Fibroblast of upper back skin (primary cell): ENCODE measurements at places on chromosomes 1 and 21.

DNA sequence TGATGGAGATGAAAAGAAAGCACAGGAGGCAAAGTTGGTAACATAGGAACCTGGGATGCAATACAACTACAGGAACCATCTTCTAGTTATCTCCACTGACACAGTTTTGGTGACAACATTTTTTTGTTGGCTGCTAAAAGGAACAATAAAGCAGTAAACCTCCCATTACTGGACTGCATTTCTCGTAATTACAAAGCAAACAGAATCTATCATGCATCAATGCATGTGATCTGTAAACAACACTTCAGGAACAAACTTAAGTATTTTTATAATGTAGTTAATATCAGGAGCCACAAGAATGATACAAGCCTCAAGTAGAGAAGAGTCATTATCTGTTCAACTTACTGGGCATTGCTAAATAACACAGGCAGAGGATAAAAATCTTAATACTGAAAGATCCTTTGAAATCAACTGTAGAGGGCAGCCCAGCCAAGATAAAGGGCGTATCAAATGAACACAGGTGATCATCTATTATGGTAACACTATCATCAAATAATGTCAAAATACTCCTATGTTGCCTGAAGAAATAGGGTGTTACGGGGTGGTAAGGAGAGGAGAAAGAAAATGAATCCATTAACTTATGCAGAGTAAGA is 193.3 kb downstream of the EIF4G3 start:
- no peak for DNase-seq

DNA sequence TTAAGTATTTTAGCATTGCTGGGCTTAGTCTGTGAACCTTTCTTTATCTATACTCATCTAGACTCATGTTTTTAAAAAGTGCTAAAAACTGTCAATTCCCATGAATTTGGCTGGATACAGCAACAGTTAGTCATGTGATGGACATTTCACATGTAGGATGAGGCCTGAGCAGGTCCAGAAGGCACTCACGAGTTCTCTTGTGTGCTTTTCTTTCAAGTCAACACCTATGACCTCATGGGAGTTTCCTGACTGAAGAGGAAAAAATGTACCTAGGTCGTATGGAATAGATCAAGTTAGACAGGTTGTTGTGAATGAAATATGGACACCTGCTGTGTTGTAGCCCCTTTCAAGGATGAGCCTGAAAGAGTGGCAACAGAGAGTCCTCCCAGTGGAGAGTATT is 394.2 kb downstream of the DUSP10 start:
- no peak for DNase-seq

- DNase-seq: no peak
These were observed 184.4 kb upstream of the KCNK2 start for GRCh38 chr1:214898161-214898560.

GRCh38 chr1:66996018-66996682 is 57.8 kb downstream of the SLC35D1 start:
- DNase-seq: peak; percentile 71

GRCh38 chr21:28538987-28539622 is 453.6 kb downstream of the LTN1 start:
- DNase-seq: peak; percentile 92

DNA sequence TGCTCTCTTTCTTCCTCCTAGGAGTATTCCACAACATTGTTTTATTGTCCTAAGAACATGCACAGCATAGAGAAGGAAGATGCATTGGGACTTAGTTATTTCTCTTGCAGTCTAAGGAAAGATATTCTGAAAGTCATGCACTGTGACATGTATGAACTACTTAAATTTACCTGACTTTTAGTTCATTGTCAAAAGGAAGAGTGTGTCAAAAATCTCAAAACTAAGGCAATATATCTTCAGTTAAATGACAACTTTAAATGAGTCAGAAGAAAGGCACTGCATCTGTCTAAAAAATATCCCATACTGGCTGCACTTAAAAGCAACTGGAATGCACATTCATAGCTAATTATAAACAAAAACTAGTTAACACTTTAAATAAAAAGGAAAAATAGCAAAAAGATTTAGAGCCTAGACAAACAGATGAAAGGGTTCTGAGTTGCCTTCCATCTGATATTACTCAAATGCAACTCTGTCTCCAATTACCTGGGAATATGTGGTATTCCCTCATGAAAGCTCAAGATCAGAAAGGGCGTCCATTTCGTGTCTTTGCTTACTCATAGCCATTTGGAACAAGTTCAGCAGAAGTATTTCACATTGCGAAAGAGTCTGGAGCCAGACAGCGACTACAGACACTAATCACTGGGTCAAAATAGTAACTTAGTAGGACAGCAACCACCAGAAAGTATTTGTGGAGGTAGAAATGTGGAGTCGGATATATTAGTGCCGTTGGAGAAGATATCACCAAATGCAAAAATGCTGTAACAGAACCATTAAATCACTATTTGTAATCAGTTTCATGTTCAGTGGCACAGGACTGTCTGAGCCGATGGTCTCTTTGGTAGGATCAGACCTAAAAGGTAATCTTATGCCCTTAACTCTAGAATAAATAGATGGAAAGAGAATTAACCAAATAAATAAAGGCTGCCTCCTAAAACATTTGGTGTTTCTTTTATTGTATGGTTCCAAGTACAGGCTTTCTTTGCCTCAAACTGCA is 225.7 kb downstream of the GREM2 start:
- peak; percentile 98 for DNase-seq

- DNase-seq: peak; percentile 26
These were observed 236.2 kb upstream of the NRIP1 start for GRCh38 chr21:15301014-15301413.

DNA sequence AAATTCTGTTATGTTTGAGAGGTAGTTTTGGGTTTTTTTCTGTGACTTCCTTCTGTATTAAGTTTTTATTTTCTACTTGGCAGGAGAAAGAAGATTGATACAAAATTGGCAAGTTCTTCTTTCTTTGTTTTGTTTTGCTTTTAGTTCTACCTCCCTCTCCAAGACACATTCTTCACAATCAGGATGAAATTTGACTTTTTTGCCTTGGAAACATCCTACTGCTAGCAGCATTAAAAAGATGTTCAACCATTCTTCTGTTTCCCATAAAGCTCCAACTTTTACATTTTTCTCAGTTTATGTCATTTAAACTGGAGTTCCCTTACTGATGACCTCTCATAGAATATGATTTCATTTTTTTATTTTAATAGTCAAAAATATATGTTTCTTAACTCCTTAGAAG is 234.8 kb downstream of the NCAM2 start:
- DNase-seq: no peak

- no peak for DNase-seq
These were observed 39.5 kb upstream of the RGS16 start for GRCh38 chr1:182643699-182644098.

DNA sequence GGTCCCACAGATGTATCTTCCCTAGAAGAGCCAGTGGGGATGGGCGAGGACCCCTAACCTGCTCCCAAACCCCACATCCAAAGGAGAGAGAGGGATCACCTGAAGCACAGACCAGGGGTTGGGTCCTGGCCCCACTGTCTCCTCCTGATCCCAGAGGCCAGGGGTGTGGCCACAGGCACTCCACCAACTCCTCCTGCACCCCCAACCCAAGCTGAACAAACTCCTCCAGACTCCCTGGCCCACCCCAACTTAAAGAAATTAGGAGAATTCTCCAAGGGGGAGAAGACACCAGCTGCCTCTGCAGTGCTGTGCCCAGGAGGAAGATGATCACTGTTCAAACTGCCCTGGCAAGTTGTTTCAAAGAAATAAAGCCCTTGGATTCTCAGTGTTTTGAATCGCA is 4.5 kb upstream of the PRAMEF12 start:
- no peak for DNase-seq

DNA sequence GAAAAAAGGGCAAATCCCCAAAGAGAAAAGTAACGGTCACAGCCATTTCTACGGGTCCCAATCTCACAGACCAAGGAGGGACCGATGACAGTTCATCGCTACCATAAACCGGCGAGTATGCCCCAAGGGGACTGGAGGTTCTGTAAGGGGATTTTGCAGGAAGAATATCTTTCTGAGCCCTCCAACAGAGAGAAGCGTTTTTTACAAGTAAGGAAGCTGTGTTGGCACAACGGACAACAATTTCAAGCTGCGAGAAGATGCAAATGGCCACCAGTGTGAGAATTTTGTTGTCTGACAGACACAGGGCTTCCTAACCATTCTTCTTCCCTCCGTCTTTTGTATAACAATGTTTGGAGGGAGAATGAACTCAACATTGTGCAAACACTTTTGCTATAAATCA is 1043.1 kb downstream of the ADGRL2 start:
- DNase-seq: no peak

DNA sequence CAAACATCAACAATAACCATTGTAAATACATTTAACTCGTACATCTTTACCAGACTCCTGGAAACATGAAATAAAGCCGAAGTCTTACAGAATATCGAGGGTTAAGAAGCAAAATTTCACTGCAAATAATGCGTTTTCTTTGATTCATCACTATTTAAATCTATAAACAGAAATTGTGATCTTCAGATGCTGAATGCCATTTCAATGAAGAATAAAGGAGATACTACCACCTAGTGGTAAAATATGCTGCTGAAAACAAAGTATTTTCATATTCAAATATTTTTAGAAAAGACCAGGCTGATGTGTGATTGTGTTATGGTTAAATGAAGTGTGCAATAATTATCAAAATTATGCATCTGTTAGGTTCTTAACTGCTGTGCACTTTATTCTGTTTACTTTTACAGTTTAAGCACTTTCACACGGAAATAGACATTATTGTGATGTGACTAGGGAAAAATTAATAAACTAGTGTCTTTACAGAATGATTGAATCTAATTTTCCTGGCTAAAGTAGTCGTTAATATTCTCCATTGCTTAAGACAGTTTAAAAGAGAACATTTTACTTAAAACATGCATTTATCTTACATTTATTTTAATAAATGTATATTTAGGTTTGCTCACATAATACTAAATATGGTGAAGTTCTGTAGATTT is 1093.1 kb downstream of the MRPL39 start:
- DNase-seq: peak; percentile 7

- DNase-seq: no peak
These were observed 373.5 kb downstream of the RRAGC start for GRCh38 chr1:38486085-38486484.

DNA sequence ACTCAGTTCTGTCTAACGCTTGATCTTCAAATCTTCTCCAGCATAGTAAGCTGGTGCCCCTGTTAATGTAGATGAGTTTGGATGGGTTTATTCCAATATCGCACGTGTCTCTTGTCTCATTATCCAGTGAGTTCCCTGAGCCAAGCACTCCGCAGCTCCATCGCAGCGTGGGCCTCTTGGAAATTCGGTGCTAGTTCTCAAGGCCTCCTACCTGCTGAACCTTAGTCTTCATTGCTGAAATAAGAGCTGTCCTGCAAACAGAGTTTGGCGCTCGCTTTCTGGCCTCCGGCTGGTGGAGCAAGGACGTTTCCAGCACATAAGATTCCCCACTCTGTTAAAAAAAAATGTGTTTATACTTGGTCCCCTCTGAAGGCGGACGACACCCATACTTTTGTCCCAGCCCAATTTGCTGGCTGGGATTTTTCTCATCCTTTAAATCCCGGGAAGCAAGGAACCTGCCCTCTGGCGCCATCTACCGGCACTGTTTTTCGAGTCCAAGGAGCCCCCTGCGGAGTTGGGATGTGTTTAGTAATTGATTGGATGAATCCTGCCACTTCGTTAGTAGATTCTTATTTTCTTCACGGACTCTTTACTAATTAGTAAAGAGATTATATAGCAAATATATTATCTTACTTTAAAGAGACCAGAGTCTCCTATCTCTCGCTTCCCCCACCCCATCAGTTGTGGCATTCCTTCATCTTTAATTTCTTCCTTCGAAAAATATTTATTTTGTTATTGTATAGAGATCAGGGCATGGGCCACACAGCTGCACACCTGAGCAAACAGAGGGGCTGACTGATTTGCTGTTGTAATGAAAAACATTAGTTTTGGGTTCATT is 14.7 kb downstream of the JUN start:
- DNase-seq: peak; percentile 71

DNA sequence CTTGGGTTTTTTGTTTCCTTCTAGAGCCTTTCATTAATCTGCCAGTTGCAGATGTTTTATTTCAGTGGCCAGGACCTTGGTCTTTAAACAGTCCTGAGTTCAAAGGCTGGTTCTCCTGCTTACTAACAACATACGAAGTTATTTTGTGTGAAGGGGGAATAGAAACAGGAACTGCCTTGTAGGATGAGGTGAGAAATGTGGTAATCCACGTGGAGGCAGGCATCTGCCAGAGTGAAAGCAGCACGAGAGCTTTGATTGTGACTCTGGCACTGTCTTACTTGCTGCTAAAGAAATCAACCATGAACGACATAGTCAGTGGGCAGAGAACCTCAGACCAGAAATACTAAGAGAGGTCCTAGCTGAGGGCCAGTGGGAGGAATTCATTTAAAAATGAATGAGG is 30.4 kb downstream of the TMEM63A start:
- DNase-seq: no peak

GRCh38 chr1:61238359-61238665 is 156.0 kb downstream of the NFIA start:
- DNase-seq: no peak

DNA sequence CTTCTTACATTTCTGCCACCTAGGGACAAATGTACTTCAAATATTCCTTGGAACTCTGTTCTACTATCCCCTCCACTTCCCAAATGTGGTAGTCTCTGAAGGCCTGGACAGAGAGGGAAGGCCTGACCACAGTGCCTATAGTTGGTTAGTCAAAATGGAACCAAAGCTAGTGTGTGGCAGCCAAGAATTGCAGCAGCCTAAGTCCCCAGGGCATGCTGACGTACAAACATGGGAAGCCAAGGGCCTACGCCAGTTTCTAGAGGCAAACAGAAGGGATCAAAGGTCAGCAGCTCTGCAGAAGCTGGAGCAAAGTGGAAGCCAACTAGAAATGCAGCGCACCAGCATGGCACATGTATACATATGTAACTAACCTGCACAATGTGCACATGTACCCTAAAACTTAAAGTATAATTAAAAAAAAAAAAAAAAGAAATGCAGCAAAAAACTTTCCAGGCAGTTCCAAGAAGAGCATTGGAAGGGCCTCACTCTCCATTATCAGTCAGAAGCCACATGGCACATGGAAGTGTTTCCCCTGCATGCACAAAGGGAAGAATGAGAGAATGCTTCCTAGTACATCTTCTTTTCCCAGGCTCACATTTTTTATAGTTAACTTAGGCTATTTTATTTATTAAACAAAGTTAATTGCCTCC is 39.4 kb upstream of the GADD45A start:
- DNase-seq: no peak

DNA sequence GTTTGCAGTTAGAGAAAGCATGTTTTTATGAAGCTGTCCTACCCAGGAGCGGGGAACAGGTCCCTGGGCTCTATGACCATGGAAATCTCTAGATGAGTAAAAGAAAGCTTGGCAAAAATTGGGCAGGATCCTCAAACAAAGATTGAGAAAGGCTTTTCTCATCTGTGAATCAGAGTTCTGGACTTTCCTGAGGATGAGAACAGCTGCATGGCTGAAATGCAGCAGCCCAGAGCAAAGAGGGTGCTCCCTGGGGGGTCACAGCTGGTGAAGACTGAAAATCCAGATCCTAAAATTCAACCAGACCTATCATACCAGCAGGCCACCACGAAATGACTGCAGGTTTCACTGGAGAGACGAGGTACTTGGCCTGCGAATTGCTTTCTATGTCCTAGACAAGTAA is 65.7 kb upstream of the APP start:
- no peak for DNase-seq
